ENCODE measurements at places on chromosomes 6 and 20.

DNA sequence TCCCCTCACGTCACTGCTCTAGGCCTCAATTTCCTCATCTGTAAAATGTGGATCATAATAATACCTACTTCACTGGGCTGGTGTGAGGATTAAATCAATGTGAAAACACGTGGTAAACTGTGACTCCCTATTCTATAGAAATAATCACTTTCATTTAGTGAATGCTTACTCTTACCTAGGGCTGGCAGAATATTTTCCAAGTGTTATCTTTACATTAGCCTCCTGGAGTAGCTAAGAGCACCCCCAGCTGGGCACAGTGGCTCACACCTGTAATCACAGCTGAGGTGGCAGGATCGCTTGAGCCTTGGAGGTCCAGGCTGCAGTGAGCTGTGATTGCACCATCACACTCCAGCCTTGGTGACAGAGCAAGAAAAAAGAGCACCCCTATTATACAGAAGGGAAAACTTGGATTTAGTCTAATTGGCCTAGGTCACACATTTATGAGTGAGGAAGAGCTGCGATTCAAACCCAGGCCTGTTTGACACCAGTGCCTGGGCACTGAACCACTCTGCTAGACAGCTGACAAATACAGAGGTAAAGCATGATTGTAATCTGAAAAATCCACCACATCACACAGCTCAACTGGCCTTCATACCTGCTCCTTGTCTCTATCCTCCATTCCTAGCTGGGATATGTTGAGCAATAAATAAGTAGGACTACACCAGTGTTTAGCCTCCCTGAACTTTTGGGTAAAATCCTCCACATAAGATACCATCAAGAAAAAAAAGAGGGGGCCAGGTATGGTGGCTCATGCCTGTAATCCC lies 1.4 kb upstream of the SNTA1 start:
- DNase-seq, result peak; percentile 60

DNA sequence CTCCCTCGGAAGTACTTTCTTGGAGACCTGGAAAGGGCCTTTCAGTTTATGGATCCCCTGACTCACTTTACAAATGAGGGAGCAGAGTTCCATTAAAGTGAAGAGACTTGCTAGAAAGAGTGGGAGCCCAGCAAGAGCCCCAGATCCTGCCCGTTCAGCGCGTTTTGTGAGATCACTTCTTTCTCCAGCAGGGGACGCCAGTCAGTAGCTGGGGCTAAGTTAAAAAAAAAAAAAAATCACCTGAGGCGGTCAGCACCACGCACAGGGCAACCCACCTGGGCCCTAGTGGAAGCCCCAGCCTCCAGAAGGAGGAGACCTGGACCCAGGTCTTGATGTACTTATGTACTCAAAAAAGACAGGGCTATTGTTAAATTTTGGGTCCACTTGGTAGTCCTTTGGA lies 274.5 kb upstream of the RNF24 start:
- no peak for DNase-seq

- no peak for DNase-seq
Observed at GRCh38 chr20:47743671-47744070, 41.6 kb downstream of the SULF2 start.

- no peak for DNase-seq
Observed at GRCh38 chr6:82492134-82492533, 128.5 kb downstream of the TPBG start.

GRCh38 chr6:150936021-150936555 lies 70.6 kb downstream of the MTHFD1L start:
- no peak for DNase-seq

DNA sequence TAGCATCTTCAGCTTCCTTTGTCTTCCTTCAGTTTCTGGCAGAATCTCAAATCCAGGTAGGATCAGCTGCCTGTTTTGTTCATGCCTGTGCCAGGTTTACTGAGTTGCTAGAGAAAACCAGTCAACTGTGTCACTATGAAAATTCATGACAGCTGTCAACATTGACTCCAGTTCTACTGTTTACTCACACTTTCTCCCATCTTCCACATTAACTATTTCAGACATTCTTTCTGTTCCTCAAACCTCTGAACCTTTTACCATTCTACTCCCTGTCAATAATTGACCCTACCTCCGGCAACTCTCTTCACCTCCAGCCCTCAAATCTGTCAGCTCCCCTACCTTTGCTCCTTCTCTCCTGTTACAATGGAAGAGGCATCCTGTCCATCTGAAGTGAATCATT lies 8.5 kb downstream of the ENPP4 start:
- no peak for DNase-seq

GRCh38 chr20:58762120-58762519 lies 69.5 kb downstream of the NPEPL1 start:
- no peak for DNase-seq

DNA sequence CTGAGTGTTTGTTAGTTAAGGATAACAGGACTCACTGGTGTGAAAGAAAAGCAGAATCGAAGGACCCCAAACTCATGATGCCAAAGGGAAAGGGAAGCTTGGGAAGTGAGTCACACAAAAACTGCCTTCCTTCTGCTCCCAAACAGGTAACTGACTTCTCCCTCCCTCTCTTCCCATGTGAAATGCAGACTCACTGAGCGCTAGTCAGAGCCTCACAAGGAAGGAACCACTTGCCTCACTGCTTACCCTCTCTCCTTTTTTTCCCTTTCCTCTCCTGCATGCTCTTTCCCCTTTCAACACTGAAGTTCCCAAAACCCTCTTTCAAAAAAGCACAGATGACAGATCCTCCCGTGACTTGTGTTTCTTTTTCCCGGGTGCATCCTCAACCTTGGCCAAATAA lies 56.4 kb downstream of the LYRM4 start:
- no peak for DNase-seq

- peak; percentile 60 for DNase-seq
Observed at GRCh38 chr6:108798670-108799353, 49.4 kb upstream of the ARMC2 start.

DNA sequence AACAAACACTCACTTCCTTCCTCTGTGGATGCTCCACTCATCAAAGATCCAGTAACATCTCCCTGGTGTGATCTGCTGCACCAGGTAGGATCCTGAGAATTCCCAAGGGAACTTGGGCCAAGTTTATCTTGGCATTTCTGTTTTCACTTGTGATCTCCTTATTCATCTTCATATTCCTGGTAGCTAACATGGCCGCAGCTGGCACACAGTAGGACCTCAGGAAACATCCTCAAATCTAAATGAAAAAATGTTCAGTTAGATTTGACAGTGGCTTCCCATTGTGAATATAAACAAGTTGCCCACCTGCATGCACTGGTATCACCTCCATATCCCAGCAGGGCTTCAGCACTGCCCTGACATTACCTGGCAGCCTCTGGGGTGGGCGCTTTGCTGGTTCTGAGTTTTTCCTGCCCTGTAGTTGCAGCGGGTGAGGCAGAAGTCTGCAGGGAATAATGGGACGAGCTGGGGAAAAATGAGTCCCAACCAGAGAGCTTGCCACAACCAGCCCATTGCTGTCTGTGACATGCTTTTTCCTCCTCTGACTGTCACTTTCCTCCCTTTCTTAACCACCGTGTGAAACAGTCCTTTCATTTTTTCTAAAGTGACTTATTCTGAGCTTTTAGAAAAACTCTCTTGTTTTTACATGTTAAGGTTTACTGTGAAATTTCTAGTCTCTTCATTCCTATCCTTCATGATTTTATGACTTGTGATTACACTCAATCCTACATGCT lies 9.4 kb upstream of the DSTN start:
- no peak for DNase-seq
